ENCODE measurements at places on chromosomes 11 and 22.

DNA sequence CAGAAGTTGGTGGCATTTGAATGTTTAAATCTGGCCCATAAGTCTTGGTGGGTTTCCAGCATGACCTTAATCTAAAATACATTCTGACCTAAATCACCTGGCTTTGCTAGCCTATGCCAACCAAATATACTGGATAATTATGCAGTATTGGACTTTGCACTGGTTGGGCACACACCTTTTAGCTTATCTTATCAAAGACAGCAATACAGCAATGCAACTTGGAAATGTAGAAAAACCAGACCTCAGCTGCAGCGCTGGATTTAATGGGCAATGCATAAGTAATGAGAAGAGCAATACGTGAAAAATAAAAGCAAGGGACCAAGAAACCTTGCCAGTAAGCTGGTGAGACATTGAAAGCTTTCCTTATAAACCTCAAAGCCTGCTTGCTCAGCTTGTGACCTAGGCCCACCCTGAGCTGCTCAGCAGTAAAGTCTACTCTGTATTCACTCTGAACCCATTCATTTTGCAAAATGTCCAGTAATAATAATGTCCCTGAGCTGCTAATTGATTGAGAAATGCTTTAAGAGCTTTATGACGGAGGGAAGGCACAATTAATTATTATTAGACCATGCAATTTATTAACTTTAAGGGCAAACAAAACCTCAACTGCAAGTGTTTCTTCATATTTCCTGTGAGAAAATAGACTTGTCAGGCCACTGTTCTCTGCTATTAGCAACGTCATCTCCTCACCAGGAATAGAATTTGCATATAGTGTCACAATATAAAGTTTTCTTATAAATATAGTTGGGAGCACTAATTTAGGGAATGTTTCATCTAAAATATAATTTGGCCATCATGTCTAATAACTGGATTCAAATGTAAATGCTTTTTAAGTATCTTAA is 49.4 kb upstream of the CEP295 start:
- no peak for DNase-seq

- no peak for DNase-seq
These were observed 9.4 kb upstream of the TECTA start for GRCh38 chr11:121091492-121092152.

DNA sequence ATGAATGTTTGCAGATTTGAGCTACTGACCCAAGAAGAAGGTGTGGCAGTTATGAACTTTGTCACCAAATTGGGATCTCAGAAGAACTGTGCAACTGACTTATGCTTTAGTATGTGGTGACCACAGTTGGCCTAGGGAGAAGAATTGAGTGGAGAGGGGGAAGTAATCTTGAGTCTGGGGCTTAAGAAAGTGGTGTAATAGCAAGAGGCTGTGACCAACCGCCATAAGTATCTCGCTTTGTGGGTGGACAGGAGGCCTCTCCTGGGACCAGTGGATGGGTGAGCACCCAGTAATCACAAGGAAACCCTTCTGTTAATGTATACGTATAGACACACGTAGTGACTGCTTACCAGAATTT is 12.7 kb upstream of the IL10RA start:
- DNase-seq = no peak

- no peak for DNase-seq
These were observed 15.7 kb downstream of the SLN start for GRCh38 chr11:107696140-107696539.

DNA sequence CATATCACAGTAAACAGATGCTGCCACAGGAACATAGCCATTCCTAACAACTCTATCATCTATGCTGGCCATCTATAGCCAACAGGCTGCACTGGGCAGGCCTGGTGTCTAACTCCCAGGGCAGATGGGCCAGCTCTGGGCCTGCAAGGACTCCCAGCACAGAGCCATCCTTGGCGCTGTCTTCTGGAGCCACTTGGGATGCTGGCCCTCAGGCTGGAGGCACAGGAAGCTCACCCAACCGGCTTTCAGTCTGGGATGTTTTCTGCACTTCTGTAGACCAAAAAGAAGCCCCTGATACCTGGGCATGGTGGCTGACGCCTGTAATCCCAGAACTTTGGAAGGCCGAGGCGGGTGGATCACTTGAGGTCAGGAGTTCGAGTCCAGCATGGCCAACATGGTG is 40.8 kb upstream of the WNT11 start:
- DNase-seq = no peak

GRCh38 chr22:31958625-31959239 is 14.4 kb downstream of the YWHAH start:
- DNase-seq = peak; percentile 43

DNA sequence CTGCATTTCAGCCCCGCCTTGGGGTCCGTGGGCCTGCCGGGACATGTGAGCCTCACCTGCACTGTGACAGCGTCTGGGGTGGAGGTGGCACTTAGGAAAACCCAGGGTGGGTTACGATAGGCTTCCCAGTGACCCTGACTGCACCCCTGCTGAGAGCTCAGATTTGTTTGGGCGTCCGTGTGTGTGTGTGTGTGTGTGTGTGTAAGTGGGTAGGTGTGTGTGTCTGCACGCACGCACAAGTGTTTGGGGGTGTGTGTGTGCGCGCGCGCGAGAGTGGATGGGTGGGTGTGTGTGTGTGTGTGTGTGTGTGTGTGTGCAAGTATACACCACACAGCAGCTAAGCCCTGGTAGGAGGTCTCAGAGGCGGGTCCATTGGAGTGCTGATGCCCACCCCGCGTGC is 12.1 kb upstream of the ARHGAP8 start:
- no peak for DNase-seq

DNA sequence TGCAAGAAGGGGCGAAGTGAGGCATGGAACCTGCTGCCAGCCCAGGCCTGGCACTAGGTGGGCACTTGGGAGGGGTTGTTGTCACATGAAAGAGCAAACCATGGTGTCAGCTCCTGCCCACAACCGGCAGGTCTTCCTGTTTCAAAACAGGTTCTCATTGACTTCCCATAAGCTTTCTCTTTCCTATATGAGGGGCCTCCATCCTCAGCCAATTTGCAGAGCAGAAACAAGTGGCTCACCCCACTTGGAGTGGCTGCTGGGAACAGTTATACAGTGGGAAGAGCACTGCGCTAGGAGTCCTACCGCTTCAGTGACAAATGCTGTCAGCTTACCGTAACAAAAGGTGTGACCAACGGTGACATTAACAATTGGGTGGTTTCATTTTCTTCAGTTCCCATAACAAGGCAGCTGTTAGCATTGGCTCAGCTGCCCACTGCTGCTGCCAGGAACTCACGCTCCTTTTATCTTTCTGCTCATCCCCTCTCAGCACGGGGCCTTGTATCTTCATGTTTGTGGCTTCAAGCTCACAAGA is 10.2 kb upstream of the SSTR3 start:
- DNase-seq = peak; percentile 76

DNA sequence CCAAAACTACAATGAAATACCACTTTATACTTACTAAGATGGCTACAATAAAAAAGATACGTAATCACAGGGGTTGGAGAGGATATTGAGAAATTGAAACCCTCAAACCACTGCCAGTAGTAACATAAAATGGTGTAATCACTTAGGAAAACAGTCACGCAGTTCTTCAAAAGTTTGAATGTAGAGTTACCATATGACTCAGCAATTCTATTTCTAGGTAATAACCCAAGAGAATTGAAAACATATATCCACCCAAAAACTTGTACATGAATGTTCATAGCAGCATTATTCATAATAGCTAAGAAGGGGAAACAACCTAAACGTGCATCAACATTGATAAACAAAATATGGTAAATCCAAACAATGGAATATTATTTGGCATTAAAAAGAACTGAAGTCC is 24.4 kb upstream of the PSMA1 start:
- no peak for DNase-seq

DNA sequence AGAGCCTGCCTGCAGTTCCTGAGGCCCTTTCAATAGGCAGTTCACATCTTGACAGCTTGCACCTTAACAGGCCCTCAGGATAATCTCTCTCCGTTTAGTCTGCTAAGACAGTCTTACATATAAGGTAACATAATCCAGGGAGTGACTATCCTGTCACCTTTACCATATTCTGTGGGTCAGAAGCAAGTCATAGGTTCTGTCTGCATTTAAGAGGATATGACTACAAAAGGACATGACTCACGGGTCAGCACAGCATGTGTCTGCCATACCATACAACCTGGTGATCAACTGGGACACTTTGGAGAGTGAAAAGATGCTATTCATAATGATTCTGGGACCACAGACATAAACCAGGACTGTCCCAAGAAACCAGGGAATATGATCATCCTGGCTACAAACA is 611.1 kb downstream of the SOX6 start:
- DNase-seq = no peak

DNA sequence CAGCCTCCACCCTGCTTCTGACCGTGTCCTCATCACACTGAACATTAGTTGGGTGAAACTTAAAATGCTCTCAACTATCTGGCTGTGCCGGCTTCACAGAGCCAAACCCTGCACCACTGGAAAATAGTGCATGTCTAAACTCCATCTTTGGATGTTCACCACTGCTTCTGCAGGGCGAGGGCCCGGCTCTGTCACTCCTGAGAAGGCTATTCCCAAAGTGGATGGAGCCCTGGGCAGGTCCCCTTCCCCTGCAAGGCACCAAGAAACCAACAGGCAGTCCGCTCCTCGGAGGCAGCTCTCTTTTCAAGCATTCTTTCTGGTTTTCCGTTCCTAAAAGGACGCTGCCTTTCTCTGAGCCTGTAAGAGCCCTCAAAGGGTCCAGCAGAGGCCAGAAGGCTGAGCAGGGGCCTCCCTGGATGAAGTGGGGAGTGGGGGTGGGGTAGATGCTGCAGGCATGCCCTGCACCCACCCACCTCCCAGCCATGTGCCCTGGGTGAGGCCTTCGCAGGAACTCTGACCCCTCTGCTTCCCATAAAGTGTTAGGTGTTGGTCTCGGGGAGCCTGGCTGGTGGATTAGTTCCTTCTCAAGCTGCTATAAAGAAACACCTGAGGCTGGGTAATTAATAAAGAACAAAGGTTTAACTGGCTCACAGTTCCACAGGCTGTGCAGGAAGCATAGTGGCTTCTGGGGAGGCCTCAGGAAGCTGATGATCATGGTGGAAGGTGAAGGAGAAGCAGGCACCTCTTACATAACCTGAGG is 23.3 kb downstream of the LINC01488 start:
- no peak for DNase-seq

DNA sequence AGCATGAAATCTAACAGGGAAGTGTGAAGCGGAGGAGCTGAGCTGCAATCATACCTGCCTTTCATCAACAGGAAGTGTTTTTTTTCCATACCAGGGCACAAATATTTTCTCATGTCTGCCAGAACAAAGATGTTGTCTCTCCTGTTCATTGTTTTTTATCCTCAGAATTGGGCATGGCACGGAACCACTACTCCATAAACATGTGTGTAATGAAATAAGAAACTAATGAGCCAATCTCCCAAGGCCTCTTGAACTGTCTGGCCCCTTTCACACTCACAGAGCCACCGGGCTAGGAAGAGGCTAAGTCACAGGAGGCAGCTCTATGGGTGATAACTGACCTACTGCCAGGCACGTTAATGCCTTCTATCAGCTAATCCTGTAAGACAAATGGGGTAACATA is 124.4 kb downstream of the ETS1 start:
- DNase-seq = peak; percentile 40

GRCh38 chr11:65651589-65652510 is 10.9 kb downstream of the RELA start:
- no peak for DNase-seq

DNA sequence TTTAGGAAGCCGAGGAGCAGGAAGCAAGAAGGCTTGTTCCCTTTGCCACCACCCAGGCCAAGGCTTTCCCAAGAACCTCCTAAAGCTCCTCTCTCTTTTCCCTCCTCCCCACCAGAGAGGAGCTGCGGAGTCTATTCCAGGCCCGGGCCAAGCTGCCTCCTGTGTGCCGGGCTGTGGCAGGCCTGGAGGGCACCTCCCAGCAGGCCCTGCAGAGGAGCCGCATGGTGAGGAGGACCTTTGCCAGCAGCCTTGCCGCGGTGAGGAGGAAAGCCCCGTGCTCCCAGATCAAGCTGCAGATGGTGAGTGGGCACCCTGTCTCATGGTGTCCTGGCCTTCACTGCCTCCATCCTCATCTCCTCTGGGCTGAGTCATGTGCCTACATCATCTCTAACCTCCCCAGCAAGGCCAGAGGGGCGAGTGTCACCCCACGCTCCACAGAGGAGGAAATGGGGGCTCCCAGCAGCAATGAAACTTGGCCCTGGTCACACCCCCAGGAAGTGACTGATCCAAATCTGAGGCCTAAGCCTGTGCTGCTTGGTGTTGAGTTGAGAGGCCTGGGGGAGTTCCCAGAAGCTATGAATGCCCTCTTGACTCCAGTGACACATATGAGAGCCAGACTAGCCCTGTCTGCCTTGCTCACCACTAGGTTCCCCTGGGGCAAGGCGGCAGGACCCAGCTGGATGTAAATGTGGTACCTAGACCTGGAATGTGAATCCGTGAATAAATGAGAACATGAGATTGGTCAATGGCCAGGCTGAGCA is 104.2 kb downstream of the MYO18B start:
- no peak for DNase-seq

Measured in CD4-positive, alpha-beta T cell treated with Interleukin-6 at 100 ng/mL for 8 hours (primary cell).